Bronchial epithelial cell (primary cell): ENCODE measurements at places on chromosomes 2 and 18. TPM values are rescaled to one million over a fixed set of nuclear protein-coding genes. Genes with fewer than 3 reads are reported as not detected.

DNA sequence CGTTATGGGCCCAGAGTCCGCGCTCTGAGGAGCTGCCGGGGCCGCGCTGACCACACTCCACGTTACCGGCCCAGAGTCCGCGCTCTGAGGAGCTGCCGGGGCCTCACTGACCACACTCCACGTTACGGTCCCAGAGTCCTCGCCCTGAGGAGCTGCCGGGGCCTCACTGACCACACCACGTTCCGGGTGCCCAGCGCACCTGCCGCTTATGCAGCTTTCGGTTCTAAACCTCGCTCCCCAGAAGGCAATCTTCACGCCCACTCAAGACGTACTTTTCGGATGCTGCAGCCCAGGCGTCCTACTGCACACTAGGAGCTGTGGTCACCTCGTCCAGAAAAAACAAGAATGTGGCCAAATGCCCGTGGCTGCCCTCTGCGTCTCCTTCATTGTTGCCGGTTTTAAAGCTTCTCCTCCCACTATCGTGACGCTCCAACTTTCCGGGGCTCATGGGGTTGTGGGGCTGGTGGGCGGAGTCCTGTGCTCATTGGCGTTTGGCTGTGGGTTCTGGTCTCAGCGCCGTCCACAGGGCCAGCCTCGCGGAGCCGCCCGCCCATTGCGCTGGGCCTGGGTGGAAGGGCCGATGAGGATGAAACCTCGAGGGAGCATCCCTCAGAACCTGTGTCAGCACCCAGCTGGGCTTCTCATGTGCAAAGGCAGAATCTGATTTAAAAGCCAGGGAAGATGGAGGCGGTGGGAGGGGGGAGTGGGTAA lies 11.9 kb downstream of the KCNG2 start:
- no peak for DNase-seq

- DNase-seq = no peak
Observed at GRCh38 chr2:165902934-165903333, 50.6 kb downstream of the TTC21B start.

MERTK gene
- total RNA-seq = 3.9 and 5.8 TPM in 2 replicates

GRCh38 chr2:11517906-11518305 lies 15.9 kb upstream of the GREB1 start:
- no peak for DNase-seq
